ENCODE measurements at places on chromosomes 16 and 17.

DNA sequence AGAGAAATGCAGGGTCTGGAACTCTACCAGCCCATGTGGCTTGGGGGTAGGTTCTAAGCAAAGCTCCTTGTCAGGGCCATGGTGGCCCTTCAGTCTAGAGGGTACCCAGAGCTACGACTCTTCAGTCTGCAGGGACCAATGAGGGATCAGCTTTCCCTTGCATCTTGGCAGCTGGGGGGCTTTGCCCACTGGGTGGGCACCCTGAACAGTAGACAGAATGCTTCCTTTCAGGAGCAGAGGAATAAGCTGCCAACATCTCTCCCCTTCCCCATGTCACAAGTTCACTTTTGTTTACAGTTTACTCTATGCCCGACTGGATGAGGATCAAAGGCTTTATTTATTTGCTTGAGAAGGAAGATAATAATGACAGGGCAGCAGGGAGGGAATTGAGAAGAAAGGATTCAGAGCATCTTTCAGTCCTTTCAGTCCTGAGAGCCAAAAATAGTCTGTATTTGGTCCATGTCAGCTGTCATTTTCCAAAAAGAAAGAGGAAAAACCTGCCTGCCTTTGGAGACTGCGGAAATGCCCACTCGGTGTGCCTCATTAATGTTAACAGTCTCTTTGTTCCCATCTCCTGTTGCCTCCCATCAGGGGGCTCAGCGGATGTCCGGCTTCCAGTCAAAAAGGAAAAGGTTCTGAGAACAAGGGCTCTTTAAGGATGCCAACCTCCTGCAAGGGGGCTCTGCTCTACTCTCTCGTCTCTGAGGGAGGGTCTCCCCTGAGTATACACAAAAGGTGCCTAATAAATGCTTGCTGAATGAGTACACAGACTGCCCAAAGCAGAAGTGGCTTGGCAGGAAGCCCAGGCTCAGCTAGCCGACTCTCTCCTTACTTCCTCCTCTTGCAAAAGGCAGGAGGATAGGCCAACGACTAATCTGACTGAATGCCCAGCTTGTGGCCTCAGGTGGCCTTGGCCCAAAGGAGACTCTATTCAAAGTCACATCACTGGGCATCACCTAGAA lies 17.1 kb downstream of the TRAF4 start:
- DNase-seq, result no peak

GRCh38 chr17:17376362-17376761 lies 73.2 kb downstream of the NT5M start:
- no peak for DNase-seq

- DNase-seq, result no peak
Observed at GRCh38 chr17:17710728-17711541, 29.7 kb downstream of the RAI1 start.

GRCh38 chr17:75238684-75239191 lies 22.7 kb downstream of the GGA3 start:
- DNase-seq, result no peak

- DNase-seq, result no peak
Observed at GRCh38 chr16:61993108-61993507, 43.1 kb downstream of the CDH8 start.

DNA sequence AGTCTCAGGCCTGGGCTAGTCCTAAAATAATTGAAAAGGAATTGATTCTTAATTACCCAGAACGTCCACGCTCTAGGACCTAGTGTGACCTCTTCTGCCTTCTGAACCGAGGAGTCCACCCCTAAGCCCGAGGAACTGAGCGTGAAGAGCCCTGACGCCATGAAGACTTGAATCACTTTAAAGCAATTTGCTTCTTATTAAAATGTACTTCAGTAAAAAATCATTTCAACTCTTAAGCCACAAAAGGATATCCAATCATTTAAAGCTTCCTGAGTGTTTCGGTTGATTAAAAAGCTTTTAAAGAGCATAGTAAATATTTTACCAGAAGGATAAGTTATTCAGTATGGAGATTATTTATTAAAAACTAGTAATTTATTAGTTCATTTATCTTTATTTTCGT lies 11.6 kb downstream of the HSBP1 start:
- DNase-seq, result no peak

- DNase-seq, result no peak
Observed at GRCh38 chr16:68367030-68367429, 56.2 kb downstream of the PRMT7 start.

DNA sequence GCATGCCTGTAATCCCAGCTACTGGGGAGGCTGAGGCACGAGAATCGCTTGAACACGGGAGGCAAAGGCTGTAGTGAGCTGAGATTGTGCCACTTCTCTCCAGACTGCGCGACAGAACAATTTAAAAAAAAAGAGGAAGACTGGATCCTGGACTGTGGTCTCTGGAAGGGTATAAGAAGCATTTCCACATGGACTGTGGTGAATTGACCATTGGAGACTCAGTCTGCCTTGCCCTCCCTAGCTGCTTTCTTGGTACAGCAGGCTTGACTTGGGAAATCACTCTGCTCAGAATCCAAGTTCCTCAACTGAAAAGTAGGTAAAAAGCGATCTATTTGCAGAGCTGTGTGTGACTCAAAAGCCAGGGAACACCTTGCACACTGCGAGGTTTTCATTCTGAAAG lies 1.0 kb upstream of the MGRN1 start:
- no peak for DNase-seq

DNA sequence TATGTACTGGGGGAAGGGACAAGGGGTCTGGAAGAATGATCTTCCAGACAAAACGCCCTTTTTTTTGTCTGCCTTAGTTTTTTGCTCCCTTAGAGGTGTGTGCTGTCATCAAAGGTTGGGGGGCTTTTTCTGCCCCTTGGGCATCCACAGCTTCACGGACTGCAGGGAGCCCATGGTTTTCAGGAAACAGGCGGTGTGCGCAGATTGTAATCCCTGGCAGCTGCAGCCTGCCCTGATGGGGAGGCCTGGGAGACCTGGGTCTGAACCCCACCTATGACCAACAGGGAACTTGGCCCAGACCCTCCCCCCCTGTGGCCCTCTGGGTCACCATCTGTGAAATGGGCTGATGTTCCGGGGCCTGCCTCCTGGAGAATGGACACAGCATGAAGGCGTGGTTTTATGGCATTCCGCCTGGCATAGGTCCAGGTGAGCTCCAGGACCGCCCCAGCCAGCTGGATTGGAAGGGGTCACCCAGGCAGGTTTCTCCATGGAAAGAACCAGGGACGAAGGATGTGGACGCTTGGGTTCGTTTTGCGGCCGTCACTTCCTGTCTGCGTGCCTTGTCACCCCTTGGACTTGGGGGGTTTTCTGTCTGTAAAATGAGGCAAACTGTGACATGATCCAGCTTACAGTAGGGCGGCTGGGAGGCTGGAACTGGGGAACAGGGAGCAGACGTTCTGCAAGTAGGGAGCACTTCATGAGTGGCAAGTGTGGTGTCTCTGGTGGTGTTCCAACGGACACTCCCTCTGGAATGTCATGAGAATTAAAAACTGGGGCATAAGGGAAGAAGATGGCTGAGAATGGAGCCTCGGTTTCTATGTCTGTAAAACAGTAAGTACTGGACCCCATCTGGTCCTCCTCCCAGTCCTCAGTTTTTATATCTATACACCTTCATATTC lies 1.5 kb downstream of the CPNE2 start:
- DNase-seq, result no peak

DNA sequence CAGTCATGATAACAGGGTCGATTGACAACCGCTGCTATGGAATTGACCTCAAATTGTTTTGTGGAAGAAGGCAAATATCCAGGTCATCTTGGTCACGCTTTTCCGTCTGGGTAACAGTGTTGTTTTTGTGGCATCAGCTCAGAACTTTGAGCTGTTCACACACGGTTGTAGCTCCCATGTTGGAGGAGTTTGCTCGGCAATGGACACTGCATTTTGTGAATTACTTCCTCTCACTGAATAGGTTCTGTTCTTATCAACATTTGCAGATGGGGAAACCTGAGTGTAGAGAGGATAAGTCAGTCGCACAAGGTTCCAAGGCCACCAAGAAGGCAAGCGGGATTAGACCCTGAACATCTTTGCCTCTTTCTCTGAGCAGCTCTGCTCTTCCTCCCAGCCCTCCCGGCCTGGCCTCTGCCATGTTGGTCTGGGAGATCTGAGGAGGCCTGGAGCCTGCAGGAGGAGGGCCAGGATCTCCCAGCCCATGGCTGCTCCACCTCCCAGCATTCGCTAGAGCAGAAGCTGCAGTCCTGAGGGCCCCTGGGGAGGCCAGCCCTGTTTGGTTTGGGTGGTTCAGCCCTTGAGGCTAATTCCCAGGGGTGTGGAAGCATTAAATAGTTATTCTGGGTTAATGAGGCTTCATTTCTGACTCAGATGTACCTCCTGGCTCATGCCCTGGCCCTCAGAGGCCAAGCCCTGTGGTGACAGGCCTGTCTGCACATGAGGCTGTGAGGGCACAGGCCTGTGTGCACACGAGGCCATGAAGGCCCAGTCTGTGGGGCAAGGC lies 154.1 kb upstream of the PLCG2 start:
- no peak for DNase-seq

DNA sequence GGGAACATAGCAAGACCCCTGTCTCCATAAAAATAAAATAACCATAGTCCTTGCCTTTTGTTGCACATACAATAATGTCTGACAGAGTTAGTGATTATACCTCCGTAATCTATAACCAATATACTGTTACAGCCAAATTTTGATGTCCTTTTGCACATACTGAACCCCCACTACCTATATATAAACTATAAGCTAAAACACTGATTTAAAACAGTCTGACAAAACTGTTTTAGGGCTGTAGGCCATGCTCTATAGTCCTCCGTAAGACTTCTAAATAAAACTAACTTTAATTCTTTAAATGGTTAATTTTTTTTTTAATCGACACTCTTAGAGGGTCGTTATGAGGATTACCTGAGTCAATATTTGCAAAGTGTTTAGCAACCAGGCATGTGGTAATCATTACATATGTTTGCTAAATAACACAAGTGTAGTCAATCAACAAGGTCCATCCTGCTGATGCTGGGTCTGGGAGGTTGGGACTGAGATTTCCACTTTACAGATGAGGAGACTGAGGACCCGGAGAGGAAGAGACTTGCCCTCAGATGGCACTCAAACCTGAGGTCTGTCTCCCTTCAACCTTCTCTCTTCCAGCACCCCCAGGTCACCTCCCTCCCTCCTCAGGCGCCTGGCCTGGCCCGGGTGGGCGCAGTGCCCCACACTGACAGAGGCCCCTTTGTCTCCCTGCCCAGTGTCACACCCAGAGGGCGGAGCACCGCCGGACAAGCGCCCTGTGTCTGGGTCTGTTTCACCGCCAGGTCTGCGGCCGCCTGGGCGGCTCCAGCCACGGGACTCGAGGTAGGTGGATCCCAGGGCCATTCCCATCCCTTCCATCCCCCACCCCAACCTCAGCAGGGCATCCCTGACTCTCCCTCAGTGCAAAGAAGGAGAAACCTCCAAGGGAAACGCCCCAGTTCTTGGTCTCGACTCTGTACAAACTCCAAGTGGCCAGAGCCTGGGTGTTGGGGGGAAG lies 10.3 kb downstream of the ZNF385C start:
- DNase-seq, result no peak
